ENCODE measurements at places on chromosomes 4 and X. TPM values are rescaled to one million over a fixed set of nuclear protein-coding genes. Genes with fewer than 3 reads are reported as not detected.

DNA sequence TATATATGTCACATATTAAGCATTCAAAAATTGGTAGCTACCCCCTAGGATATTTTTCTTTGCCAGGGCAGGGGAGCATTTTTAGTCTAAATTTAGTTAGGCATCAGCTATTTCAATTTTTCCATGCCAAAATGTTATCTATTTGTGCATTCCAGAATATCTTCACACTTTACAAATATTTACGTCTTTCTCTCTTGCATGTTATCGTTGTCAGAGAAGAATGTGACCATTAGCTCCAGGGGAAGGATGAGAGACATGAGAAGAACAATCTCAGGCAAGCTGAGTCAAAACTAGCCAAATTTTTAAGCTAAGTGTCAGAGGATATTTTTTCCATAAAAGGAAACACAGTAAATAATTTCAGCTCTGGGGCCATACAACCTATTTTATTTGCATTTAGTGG, 885.0 kb upstream of the EPHA5 start:
- H3K4me3 ChIP-seq = no peak overlapping the region
- no peaks in the 10 kb centered on the region for H3K36me3 ChIP-seq
- DNase-seq = no peak
- H3K27ac ChIP-seq = no peak overlapping the region
- no peaks in the 10 kb centered on the region for H3K27me3 ChIP-seq

DNA sequence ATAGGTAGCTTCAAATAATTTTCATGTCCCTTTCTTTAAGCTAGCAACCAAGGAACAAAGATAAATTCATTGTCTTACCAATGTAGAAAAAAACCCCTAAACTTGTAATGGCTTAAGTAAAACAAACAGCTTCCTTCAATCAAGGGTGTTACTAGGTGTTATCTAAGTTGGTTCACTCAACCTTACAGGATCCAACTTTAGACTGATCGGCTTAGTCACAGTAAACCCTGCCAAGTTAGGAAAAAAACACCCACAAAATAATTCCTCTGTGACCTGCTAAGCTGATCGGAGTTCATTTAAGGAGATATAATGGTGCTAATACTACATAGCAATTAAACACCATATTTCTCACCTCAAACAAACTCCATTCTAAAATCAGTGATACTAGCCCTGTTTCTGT, 10.1 kb downstream of the AIFM1 start:
- H3K27ac ChIP-seq = no peak overlapping the region
- H3K36me3 ChIP-seq = no peaks in the 10 kb centered on the region
- no peaks in the 10 kb centered on the region for H3K27me3 ChIP-seq

- H3K4me3 ChIP-seq = no peak overlapping the region
- H3K27ac ChIP-seq = no peak overlapping the region
- peaks cover 22% of the 10 kb centered on the region for H3K27me3 ChIP-seq
- no peaks in the 10 kb centered on the region for H3K36me3 ChIP-seq
- H3K4me1 ChIP-seq = no peaks in the 10 kb centered on the region
- DNase-seq = no peak
Measured at GRCh38 chrX:38616904-38617303, 55.6 kb downstream of the TSPAN7 start.

DNA sequence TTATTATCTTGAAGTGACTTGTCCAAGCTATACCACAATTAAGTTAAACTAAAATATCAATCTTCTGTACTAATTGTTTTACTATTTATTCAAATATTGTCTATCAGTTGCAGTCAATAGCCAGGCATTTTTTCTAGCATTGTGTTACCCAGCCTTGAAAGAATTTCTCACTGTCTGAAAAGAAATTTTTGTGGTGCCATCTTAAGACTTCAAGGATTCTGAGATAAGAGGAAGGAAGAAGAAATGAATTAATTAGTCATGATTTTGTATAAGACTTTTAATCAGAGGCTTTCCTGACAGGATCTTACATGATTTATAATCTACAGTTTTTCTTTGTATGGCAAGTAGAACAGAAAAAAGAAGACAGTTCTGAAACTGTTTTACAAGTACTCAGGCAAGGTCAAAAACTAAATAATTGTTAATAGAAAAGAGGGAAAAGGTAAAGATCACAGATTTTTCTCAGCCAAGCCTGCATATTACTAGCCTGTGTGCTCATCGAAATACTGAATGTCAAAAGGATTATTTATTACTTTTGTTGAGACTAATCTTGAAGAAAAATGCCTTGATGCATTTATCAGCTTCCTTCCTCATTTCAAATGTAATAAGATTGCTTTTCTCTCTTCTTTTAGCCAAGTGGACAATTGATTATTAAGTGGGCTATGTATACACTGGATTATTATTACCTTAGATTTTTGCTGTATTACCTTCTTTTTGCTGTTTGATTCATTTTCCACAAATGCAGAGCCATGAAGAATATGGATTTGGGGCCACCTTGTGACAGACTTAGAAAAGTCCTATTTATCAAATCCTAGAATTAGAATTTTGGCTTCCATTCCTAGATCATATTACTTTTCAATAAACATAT, 53.8 kb downstream of the CXCL1 start:
- no peak for DNase-seq
- H3K4me1 ChIP-seq = no peaks in the 10 kb centered on the region
- no peak overlapping the region for H3K27ac ChIP-seq
- no peaks in the 10 kb centered on the region for H3K27me3 ChIP-seq
- H3K36me3 ChIP-seq = no peaks in the 10 kb centered on the region

- no peaks in the 10 kb centered on the region for H3K4me1 ChIP-seq
- H3K4me3 ChIP-seq = no peak overlapping the region
- H3K27ac ChIP-seq = no peak overlapping the region
- H3K27me3 ChIP-seq = no peaks in the 10 kb centered on the region
- H3K36me3 ChIP-seq = no peaks in the 10 kb centered on the region
- DNase-seq = no peak
Measured at GRCh38 chrX:41240509-41240908, 93.5 kb upstream of the DDX3X start.

DNA sequence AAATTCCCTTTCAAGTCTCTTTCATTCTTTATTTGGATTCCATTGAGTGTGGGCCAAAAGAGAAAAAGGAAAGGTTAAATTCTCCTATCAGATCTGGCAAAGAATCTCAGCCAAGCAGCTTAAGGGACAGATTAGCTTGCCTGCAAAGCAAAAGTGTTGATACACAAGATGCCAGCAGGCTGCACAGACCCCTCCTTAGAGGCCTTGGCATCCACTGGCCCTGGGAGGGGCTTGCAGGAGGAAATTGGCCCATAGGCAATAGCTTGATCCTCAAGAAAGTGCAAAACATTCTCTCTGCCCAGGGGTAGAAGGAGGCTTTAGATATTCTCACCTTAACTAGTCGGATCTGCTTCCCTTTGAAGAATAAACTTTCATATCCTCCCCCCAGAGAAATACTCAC, 300.4 kb upstream of the CPEB2 start:
- H3K4me3 ChIP-seq = no peak overlapping the region
- peak; percentile 26 for DNase-seq
- H3K4me1 ChIP-seq = no peaks in the 10 kb centered on the region
- no peaks in the 10 kb centered on the region for H3K27me3 ChIP-seq

GRCh38 chr4:54879576-54879975, 221.8 kb downstream of the KIT start:
- no peak overlapping the region for H3K4me3 ChIP-seq
- DNase-seq = no peak
- no peak overlapping the region for H3K27ac ChIP-seq
- no peaks in the 10 kb centered on the region for H3K36me3 ChIP-seq
- no peaks in the 10 kb centered on the region for H3K27me3 ChIP-seq

MAGEC1 gene
- not detected for total RNA-seq

TEC gene
- 2.6 TPM for total RNA-seq

DNA sequence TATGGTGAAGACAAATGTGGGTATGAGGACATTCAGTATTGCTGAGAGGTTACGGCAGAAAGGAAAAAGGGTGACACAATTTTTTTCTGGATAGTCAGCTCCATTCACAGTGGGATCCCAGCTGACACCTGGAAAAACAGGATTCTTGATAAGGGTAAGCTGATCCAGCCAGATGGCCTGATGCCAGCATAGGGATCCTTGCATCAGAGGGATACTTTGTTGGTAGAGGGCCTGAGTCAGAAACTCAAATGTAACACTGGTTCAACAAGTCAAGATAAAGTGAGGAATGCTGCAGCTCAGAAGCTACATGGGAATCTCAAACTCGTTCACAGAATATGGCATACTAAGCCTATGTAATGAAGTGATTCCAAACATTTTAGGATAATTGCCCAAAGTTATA, 726.7 kb downstream of the C4orf33 start:
- no peak overlapping the region for H3K27ac ChIP-seq
- no peak overlapping the region for H3K4me3 ChIP-seq
- DNase-seq = no peak
- H3K36me3 ChIP-seq = no peaks in the 10 kb centered on the region
- no peaks in the 10 kb centered on the region for H3K27me3 ChIP-seq
- no peaks in the 10 kb centered on the region for H3K4me1 ChIP-seq

Measured in adrenal gland (tissue), 19 donors.